Mesothelial cell of epicardium (in vitro differentiated cells): ENCODE measurements at places on chromosomes 3 and 15.

DNA sequence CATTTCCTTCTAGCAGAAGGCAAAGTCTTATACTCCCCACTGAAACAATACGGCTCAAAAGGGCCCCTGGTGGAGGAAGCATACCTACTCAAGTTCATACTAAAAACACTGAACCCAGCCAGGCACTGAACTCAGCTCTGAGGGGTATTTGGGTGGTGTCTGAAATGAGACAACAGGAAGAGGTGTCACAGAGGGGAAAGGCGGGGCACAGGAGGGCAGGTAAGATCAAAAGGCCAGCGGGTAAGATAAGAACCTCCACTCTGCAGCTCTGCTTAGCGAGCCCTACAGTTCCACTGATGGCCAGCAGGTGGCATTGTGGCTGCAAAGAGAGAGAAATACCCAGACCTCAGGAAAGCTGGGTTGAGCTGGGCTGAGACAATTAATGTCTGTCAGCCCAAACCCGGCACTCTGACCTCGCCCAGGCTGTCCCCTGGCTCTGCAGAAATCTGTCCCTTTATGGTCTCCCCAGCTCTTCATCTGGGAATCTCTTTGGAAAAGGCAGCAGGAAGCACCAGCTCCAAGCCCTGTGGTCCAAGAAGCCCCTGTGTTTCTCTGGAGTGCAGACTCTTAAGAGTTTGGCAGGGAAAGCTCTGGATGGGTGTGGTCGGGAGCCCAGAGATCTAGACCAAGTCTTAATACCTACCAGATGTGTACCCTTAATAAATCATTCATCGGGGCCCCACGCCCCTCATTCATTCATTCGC lies 8.4 kb downstream of the MFGE8 start:
- no peak for DNase-seq

DNA sequence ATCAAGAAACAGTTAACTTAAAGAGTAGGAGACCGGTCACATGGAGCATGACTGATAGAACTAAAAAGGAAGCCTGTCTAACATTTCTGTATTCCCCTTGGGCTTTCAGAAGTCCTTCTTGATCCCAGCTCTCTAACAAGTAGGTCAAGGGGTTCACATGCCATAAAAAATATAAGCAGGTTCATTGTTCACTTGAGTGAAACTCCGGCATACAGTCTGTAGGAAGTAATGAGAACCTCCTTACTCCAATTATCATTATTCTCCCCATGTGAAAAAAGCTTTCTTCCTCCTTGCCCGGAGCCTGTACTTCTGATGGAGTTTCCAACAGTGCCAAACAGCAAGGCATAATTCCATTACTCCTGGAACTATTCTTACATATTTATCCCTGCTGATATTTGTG lies 242.8 kb upstream of the CNTN4 start:
- no peak for DNase-seq

DNA sequence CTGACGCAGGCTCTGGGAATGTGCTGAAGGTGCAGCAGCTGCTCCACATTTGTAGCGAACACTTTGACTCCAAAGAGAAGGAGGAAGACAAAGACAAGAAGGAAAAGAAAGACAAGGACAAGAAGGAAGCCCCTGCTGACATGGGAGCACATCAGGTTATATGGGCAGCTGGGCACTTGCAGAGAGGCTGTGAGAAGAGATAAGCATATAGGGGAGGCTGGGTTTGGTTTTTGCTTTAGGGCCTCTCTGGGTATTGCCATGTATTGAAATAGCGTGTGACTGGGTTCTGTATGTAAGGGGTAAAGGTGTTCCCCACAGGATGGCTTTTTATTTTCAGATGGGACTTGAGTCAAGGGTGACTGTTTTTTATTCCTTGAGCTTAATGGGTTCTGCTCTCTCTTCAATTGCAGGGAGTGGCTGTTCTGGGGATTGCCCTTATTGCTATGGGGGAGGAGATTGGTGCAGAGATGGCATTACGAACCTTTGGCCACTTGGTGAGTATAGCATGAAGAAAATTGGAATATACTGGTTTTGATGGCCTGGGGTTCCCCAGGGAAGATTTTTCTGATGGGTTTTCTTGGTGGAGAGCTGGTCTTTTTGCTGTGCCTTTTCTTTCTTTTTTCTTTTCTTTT lies 7.4 kb downstream of the PSMD2 start:
- no peak for DNase-seq

- no peak for DNase-seq
These were observed 4.4 kb downstream of the TMOD2 start for GRCh38 chr15:51755790-51756189.

DNA sequence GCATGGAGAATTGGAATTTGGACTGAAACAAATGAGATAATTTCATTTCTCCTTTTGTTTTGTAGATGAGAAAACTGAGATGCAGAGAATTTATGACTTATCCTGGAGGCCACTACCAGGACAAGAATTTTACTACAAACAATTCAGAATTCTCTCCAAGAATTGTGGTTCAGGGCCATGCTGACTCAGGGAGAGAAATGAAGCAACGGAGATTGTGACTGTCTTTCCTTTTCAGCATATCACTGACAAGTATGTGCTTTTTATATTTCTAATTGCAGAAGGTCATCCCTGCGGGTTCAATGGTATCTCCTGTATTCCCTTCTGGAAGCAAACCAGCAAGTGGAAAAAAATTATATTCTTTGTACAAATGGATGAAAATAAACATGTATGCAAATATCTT lies 170.8 kb upstream of the MITF start:
- no peak for DNase-seq

DNA sequence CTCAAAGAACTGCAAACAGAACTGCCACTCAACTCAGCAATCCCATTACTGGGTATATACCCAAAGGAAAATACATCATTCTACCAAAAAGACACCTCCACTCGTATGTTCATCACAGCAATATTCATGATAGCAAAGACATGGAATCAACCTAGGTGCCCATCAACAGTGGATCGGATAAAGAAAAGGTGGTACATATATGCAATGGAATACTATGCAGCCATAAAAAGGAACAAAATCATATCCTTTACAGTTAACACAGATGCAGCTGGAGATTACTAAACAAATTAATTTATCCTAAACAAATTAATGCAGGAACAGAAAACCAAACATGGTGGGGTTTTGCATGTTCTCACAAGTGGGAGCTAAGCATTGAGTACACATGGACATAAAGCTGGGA lies 27.3 kb downstream of the MGLL start:
- DNase-seq: no peak

DNA sequence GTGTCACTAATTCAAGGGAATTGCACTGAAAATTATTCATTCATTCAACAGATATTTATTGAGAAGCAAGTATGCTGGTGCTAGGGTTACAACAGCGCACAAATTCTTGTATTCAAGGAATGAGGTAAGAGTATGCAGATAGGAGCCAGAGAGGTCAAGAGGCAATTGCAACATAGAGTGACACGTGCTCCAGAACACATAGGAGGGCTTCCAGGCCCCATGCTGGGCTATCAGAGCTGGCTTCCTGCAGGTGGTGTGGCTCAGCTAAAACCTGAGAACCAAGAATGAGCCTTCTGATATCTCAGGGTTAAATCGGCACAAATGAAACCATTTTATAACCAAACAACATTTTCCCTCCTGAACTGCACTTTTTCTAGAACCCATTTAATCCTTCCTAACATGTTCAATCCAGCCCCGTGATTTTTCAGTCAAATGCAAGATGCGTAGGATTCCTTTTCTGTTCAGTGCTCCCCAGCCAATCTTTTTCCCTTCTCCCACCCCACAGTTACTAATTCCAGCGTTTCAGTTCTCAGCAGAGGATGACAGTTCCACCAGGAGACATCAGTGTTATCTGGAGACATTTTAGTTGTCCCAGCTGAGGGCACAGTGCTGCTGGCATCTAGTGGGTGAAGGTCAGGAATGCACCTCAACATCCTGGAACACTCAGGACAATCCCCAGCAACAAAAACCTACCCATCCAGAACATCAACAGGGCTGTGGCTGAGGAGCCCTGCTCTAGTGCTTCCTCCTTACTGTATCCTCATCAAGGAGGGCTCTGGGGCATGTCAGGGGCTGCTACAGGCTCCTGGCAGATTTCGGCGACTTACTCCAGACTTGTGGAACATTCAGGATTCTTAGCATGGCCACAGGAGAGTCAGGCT lies 13.1 kb downstream of the CCR5AS start:
- DNase-seq: no peak

- no peak for DNase-seq
These were observed 51.3 kb downstream of the DHX30 start for GRCh38 chr3:47854267-47854666.

GRCh38 chr15:55700876-55701275 lies 42.1 kb downstream of the PRTG start:
- DNase-seq: no peak

DNA sequence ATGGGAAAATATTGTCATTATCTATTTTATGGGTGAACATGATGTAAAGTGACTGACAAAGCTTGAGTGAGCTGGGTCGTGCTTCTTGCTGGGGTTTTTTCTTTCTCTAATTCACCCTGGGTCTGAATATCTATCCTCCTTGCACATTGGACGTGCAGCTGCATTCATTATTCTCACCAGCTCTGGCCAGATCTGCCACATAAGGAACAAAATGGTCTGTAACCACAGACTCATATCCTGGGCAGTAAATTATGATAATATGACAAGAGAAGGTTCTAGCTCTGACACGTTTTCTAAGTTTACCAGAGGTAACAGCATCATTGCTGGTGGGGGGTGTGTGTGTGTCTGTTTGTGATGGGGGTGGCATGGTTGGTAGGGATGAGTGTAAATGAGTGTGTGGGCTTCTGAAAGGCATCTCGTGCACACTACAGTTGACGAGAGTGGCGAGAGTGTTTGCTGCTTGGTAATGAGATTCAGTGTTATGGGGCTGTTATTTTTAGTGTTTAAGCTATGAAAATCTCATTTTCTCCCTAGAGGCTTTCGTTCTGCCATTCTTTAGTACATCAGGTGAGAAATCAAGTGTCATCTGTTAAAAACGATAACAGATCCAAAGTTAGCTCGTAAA lies 418.4 kb downstream of the PDCD6IP start:
- no peak for DNase-seq

GRCh38 chr15:57405133-57405532 lies 28.8 kb downstream of the CGNL1 start:
- DNase-seq: no peak

GRCh38 chr3:126957776-126958637 lies 24.9 kb upstream of the PLXNA1 start:
- no peak for DNase-seq

GRCh38 chr3:166279636-166280035 lies 442.4 kb upstream of the BCHE start:
- no peak for DNase-seq

DNA sequence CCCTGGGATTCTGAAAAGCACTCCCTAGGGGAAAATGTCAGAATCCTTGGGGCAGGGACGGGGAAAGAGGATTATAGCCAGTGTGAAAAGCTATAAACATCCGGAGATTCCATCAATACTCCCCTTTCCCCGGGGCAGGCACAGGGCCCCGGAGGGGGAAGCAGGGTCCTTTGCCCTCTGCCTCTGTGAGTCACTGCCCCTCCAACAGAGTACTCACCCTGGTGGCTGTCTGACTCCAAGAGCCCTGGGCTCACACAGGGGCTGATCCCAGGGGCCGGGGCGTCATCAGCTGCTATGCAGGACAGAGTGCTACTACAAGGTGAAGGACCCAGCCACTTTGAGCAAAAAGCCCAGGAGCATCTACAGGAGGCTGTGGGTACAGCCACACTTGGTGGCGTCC lies 133.0 kb upstream of the PRR20G start:
- DNase-seq: no peak

DNA sequence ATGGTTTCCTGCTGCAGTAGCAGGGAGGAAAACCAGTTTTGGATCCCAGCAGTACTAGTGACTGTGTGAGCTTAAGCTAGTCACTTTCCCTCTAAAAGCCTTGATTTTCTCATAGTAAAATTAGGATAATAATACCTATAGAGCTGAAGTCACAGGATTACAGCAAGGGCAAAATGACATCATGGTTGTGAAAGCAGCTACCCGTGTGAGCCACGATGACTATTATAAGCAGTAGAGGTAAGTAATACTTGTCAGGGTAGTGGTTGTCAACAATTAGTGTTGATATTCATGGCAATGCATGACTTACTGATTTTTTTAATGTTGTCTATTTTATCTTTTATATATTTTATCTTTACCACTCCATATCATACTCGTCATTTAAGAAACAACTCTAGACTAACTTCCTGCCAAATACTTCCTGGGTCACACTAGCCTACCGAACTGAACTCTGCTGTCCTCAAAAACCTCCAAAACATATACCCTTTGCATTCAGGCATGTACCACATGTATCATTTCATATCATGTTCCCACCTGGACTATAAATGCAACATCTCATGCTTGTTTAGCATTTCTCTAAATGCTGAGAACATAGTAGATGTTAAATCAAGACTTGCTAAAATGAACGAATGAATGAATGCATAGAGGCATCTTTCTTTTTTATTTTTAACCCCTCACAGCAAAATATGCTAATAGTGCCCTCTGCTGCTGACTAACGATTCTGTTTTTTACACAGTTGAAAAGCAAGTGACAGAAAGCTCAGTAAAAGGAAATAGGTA lies 172.6 kb downstream of the P3H2 start:
- no peak for DNase-seq

DNA sequence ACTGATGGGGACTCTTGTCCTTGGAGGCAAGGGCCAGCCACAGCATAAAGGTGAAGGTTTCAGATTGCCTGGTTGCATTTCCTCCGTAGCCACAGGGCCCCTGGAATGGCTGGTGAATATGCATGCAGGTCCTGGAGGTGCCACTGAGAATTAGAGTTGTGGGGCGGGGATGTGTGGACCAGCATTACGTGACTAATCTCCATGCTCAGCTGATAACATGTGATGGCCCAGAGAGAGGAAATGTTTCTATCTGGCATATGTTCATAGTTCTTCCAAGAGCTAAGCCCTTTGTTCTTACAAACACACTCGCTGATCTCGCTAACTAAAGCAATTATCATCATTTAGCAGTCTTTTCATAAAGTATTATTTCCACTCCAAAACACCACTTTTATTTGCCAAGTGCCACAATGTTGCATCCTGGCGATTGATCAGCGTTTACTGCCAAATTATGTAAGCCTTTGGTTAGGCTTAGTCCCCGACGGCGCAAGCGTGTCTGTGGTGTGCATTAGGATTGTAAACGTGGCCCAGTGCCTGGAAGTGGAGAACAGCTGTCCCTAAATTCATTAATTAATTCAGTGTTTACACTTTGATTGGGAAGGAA lies 55.9 kb downstream of the CGNL1 start:
- DNase-seq: no peak

- DNase-seq: no peak
These were observed 45.4 kb downstream of the WWTR1 start for GRCh38 chr3:149612456-149612855.
